ENCODE measurements at places on chromosomes 6 and 20.

DNA sequence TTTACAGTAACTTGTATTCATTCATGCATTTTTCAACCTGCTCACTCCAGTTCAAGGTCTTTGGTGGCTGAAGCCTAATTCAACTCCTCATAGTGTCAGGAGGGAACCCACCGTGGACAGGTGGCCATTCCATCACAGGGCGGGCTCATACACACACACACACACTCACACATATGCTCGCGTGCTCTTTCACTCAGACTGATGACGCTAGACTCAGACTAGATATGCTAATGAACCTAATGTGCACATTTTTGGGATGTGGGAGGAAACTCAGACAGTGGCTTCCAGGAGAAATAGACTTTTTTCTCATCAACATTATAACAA, 56.7 kb downstream of the TRIM27 start:
- no peak for DNase-seq

DNA sequence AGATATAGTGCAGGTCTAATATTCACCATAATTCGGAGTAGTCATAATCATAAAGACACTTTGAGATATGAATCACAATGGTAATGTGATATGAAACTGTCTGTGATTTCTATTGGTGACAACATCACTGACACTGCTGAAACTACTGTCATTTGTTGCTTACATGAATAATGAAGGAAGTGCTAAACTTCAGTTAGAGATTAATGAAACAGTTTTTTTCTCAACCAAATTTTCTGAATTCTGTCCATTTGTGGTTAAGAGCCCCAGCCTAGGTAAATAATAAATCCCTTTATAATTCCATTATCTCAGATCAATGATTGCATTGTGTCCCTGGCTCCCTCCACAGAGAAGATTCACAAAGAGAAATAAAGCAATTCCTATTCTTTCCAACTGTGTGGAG, 122.6 kb downstream of the HIVEP2 start:
- no peak for DNase-seq

DNA sequence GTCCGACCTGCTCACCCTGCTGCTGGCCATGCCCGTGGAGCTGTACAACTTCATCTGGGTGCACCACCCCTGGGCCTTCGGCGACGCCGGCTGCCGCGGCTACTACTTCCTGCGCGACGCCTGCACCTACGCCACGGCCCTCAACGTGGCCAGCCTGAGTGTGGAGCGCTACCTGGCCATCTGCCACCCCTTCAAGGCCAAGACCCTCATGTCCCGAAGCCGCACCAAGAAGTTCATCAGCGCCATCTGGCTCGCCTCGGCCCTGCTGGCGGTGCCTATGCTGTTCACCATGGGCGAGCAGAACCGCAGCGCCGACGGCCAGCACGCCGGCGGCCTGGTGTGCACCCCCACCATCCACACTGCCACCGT, 885 bp downstream of the NTSR1 start:
- no peak for DNase-seq

DNA sequence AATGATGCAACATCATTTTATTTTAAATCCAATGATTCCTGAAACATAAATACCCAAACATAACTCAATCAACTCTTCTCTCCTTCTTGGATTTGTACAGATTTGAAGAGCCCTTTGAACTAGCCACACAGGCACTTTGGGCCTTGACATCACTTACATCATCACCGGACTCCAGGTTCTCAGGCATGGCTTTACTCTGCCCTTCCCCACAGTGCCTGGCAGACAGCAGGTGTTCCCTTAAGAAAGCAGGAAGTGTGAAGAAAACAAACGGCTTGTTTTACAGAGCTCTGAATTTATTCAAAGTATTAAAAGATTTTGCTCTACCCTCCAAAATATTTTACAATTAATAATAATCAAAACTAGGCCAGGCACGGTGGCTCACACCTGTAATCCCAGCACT, 54.8 kb upstream of the GCM1 start:
- no peak for DNase-seq

GRCh38 chr6:26249707-26249956, 115.4 kb upstream of the BTN3A2 start:
- no peak for DNase-seq

DNA sequence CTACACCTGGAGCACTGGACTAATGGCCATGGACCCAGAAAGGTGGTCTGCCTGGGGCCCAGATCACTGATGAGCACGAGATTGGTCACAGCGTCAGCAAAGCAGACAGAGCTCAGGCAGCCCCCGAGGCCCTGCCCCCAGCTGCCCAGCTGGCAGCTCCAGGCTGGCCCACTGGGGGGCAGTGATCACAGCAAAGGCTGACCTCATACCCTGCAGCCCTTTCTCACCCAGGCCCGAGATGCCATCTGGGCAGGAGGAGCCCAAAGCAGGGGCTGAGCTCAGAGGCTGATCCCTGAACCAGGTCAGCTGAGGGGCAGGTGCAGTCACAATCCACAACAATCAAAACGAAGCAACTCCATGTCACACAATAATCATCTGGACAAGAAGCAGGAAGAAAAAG, 4.1 kb downstream of the MAP1LC3A start:
- no peak for DNase-seq

GRCh38 chr6:27081188-27081587, 166.3 kb upstream of the PRSS16 start:
- no peak for DNase-seq

GRCh38 chr20:64035933-64036345, at the start of gene C20orf204:
Gene C20orf204 (plus strand): TSS chr20:64036182. CDS start chr20:64036324, 142 bp downstream.
- DNase-seq = no peak

GRCh38 chr20:38931984-38932383, 5.8 kb downstream of the FAM83D start:
- DNase-seq = no peak

DNA sequence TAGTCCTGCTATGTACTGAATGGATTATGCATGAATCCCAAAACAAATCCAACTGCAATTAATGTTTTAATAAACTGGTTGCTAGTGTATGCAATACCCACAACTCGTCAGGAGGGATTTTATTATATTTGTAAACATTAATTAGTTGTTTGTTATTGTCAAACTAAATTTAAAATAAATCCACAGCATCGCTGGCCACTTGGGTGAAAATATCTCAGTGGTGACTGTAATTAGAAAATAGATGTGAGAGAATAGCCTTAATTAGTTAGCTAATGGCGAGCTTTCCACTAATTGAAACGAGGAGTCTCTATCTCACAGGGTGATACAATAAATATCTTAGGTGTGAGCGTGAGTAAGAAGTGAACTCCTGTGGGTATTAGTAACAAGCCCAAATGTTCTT, 176.8 kb downstream of the LINC00237 start:
- DNase-seq = no peak

DNA sequence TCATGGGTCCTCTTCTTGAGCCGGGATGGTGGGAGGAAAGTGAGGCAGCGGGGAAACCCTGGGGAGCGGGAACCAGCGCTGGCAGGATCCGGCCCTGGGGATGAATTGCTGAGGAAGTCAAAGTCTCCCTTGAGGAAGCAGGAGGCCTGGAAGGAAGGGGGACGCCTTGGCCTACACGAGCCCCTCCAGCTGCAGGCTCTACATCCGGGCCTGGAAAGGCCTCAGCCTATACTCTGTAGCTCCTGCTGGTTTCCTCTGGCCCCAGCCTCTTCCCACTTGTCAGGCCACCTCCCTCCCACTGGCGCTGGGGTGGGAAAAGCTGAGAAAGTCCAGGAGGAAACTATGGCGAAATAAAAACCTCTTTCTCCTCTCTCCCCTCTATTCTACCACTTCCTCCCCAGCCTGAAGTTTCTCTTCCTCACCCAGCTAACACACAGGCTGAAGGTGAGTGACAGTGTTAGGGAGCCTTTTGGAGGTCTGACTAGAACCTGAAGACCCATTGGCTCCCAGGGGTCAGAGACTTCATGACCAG, 14.9 kb downstream of the TREML2 start:
- DNase-seq = no peak

GRCh38 chr6:120899932-120900331, 434.3 kb downstream of the TBC1D32 start:
- DNase-seq = no peak

DNA sequence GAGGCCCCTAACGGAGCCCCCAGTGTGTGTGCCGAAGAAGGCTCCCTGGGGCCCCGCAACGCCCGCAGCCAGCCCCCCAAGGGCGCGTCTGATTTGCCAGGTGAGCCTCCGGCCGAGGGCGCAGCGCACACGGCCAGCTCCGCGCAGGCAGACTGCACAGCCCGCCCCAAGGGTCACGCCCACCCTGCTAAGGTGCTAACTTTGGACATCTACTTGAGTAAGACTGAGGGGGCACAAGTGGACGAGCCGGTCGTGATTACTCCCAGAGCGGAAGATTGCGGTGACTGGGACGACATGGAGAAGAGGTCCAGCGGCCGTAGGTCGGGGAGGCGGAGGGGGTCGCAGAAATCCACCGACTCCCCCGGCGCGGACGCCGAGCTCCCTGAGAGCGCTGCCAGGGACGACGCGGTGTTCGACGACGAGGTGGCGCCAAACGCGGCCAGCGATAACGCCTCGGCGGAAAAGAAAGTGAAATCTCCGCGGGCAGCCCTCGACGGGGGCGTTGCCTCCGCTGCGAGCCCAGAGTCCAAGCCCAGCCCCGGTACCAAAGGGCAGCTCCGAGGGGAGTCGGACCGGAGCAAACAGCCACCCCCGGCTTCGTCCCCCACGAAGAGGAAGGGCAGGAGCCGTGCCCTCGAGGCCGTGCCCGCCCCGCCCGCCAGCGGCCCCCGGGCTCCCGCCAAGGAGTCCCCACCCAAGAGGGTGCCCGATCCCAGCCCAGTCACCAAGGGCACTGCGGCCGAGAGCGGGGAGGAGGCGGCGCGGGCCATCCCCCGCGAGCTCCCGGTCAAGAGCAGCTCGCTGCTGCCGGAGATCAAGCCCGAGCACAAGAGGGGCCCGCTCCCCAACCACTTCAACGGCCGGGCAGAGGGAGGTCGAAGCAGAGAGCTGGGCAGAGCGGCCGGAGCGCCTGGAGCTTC, 117.0 kb downstream of the RTN4IP1 start:
- DNase-seq = no peak

DNA sequence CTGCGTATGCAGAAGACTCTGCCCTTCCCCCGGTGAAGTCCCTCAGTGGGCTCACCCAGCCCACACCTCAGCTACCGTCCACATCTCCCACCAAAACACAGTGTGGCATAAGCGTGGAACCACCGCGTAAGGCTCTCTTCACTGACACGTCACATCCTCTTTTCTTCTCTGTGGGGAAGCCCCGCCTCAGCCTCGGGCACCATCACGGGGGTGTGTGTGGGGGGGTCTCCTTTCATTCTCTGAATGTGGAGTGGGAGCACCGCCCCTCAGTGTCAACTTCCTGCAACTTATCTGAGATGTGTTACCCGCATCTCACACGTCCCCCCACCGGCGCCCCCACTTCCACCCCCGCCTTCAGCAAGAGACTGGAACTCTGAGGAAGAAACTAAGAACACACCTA, 388.4 kb upstream of the JARID2 start:
- no peak for DNase-seq

DNA sequence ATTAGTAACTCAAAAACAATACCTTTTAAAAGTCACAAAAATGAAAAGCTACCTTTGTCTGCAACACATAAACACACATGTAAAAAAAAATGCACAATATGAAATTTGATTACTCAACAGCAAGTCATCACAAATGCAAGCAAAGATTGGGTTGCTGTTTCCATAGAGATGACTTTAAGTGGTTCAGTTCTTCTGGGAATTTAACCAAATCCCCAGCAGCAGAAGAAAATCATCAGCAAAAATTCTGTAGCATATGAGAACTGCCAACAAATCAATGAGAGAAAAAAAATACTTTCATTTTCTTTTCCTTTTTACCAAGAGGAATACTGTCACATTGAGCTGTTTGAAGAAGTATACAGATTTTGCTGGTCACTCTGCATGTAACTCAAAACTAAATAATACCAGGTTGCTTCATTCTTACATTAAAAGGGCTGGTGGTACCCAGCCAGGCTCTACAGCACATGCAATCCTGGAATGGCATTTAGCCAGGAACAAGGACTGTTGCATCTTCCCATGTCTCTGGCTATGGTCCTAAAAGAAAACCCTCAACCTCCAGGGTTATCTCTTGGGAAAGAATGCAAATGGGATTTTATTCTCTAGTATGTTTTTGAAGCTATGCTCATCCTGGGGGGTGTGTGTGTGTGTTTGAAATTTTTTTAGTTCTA, 158.3 kb downstream of the OPRM1 start:
- no peak for DNase-seq

DNA sequence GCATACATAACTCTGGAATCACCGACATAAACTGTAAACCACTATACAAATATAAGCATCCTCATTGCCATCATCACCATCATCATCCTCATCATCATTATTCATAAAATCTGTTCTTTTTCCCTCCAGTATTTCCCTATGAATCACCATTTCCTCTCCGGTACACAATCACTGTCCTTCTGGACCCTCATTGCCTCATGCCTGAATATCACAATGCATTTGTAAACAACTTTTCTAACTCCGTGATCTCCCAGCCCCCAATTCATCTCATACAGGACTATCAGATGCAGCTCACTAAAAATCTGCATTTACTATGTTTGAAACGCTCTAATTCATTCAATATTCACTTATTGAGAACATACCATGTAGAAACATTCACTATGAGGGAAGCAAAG, 339.7 kb downstream of the TBC1D32 start:
- DNase-seq = no peak

- DNase-seq = no peak
Observed at GRCh38 chr20:10565191-10565921, 108.4 kb downstream of the JAG1 start.

- no peak for DNase-seq
Observed at GRCh38 chr20:31861385-31862156, 8.8 kb downstream of the DUSP15 start.

- no peak for DNase-seq
Observed at GRCh38 chr6:122709922-122710512, 69.5 kb upstream of the FABP7 start.

- no peak for DNase-seq
Observed at GRCh38 chr6:125918681-125919566, 37.6 kb upstream of the HINT3 start.

GRCh38 chr6:158911746-158912480, 88.1 kb downstream of the RSPH3 start:
- no peak for DNase-seq

- no peak for DNase-seq
Observed at GRCh38 chr6:63864671-63865318, 229.2 kb downstream of the PHF3 start.

DNA sequence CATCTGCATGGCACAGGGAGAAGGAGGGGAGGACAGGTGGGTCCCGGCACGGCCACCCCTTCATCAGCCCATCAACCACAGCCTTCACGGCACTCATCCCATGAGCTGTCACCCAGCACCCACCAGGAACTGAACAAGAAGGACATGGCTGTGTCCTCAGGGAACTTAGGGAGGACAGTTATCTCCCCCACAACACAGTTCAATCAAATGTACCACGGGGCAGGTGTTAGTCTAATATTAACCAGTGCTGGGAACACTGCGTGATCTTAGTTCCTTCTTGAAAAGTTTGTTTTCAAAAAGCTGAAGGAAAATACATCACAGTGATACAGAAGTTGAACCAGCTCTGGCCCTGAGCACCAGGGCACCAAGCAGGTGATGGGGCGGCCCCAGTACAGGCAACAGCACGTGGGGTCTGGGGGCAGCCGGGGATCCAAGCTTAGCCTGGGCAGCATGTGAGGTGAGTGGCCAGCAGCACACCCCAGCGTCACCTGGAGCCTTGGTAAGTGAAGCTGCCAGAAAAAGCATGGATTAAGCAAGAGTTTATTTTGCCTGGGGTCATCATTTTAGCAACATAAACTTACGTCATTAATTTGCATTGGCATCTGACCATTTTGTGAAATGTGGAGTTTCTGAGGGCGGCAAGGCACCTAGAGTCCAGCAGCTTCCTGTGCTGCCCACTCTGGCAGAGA, 35.5 kb upstream of the AFDN start:
- DNase-seq = no peak

GRCh38 chr6:168789699-168790098, 348.7 kb downstream of the SMOC2 start:
- DNase-seq = no peak

- no peak for DNase-seq
Observed at GRCh38 chr20:63098195-63098810, 91.5 kb upstream of the BHLHE23 start.

All from cerebellar nuclear complex (tissue), 1 donor.